ENCODE measurements at places on chromosomes 4 and X.

GRCh38 chr4:38078590-38079421, 118.6 kb downstream of the PTTG2 start:
- DNase-seq: no peak

- DNase-seq: no peak
Observed at GRCh38 chr4:138399081-138399480, 156.9 kb upstream of the SLC7A11 start.

- DNase-seq: no peak
Observed at GRCh38 chr4:91032725-91033445, 905.7 kb downstream of the CCSER1 start.

DNA sequence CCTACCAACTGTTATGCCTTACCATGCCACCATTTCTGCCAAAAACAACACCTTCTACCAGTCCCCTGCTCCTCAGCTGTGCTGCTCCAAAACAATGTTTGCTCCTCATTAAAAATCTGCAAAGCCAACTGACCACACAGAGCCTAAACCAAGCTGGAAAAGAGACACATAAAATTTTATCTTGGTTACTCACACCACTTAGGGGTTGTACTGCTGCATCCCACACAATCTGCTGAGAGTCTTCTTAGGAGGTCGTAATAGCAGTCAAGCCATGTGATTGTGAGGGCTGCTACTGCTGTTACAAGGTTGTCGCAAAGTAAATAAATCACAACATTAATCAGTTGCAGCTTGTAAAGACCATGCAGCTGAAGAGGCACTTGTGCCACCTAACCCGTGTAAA, 607.4 kb upstream of the FAM241A start:
- no peak for DNase-seq

- DNase-seq: no peak
Observed at GRCh38 chr4:163194593-163194992, 27.9 kb upstream of the NAF1 start.

- no peak for DNase-seq
Observed at GRCh38 chrX:150544835-150545770, 23.3 kb upstream of the MTM1 start.

GRCh38 chrX:15344106-15344505, 8.8 kb upstream of the PIGA start:
- no peak for DNase-seq

DNA sequence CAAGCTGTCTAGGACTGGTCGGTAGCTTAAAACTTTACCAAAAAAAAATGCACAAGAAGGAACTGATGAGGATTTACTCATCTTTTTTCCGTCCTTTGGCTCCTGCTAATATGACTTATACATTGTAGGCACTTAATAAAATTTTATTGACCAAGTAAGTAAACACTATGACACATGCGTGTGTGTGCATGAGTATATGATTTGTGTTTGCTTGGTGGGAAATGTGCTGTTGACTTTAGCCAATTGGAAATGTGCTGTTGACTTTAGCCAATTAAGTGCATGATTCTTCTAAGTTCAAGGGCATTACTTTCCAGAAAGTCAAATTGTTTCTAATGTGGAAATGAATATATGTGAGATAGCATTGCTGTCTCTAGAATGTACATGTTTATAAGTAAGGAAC, 78.3 kb downstream of the FIP1L1 start:
- DNase-seq: no peak

- peak; percentile 29 for DNase-seq
Observed at GRCh38 chr4:86358257-86358656, 1.6 kb downstream of the MAPK10 start.

GRCh38 chr4:3494462-3494871, 31.4 kb downstream of the DOK7 start:
- no peak for DNase-seq

DNA sequence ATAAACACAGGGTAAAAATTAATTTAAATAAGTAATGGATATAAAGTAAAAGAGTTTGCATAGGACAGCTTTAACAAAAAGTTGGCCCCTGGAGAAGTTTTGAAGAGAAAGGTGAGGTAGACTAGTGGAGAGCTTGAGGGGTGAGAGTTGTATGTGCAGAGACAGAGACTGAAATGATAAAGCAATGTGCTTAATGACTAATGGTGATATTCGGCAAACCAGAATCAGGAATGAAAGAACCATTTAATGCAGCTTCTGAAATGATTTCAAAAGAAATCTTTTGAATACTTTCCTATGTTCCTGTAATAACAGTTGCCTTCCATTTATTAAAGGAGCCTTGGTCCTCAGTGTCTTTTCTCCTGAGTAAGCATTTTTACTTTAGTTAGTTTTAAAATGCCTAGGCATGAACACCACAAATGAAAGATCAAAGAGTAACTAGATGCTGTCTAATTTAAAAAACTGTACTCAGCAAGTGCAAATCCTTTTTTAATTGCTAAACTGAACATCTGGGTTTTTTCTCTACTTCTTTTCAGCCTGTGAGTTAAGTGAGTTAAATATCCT, 28.5 kb downstream of the CAMK2D start:
- DNase-seq: no peak

DNA sequence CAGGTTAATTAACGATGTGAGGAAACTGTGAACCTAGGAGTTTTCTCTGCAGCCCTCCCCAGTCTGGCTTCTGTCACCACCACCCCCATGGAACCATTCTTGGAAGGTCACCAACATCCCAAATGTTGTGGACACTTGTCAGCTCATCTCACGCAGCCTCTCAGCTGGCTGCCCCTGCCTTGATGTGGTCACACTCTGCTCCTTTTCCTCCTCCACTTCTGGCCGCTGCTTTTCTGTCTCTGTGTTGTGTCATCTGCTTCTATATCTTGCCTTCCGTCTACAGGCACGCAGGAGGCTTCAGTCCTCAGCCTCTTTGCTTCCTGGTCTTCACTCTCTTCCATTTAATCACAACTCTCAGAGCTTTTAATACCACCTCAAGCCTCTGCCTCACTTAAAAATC, 371.5 kb upstream of the SLIT2 start:
- no peak for DNase-seq

GRCh38 chrX:134570509-134570846, 87.8 kb downstream of the PLAC1 start:
- no peak for DNase-seq

GRCh38 chr4:64271601-64272081, 137.6 kb downstream of the TECRL start:
- DNase-seq: peak; percentile 1

GRCh38 chr4:128844931-128845330, 35.4 kb downstream of the JADE1 start:
- no peak for DNase-seq

GRCh38 chrX:76279007-76279406, 106.1 kb downstream of the PBDC1 start:
- DNase-seq: peak; percentile 5

- no peak for DNase-seq
Observed at GRCh38 chrX:104135677-104136076, 21.1 kb downstream of the SLC25A53 start.

DNA sequence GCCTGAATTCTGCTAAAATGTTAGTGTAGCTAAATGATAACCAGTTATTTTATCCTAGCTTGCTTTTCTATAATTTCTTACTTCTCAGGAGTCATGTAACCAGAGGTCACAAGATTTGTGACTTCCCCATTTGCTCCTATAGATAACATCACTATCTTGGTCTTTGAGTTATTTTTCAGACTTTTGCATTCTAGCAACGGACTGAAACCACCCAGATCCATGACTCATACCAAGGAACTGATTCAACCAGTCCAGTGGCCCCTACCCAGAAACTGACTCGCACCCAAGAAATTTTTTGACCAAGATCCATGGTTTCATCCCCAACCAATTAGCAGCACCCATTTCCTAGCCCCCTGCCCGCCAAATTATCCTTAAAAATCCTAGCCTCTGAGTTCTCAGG, 50.0 kb downstream of the IQCM start:
- DNase-seq: no peak

- no peak for DNase-seq
Observed at GRCh38 chrX:97628807-97629596, 745.3 kb downstream of the RPA4 start.

DNA sequence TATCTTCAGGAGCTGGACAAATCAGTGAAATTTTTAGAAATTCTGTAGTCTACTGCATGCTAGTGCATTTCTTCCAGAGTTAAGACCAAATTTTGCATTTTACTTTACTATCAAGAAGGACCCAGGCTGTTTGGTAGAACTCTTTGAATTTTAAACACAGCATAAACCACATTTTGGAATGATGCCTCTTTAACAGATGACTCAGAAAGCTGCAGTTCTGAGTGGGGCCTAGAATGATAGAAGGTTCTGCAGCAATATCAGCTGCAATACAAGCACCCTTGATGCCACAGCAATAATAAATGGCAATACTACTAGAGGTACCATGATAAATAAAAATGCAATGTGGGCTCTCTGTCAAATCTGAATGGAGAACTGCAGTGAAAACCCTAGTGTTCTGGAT, 198.7 kb downstream of the TMA16 start:
- DNase-seq: no peak

GRCh38 chrX:78064152-78064551, 39.9 kb upstream of the PGK1 start:
- DNase-seq: no peak

GRCh38 chrX:3815896-3816664, 102.6 kb upstream of the PRKX start:
- peak; percentile 29 for DNase-seq

DNA sequence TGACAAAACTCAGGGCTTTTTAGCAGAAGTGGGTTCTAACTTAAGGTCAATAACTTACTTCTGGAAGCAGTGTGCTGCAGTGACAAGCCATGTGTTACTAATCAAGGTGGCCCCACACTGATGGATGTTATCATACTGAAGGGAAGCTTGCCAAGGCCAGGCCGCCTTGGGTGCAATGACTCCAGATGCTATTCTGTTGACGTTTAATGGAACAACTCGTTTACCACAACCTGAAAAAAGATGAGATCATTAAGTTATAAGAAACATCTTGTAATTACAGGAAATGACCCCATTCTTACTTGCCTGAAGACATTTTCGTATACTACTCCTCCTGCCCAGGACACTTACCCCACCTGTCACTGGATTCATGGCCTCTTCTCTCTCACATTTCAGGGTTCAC, 38.9 kb upstream of the TMPRSS11D start:
- no peak for DNase-seq

DNA sequence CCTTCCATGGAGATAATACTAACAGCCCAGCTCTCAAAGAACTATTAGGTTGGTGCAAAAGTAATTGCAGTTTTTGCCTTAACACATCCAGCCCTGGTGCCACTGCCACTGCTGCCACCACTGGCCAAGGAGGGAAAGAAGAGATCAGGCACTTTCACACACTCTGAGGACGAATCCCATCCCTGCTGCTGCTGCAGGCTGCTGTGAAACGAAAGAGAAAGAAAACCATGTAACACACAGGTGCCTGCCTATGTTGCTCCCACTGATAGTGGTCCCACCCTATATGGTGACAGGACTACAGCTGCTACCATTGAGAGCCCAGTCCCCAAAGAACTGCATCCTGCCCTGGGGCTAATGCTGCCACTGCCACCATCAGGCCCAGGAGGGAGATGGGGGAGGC, 35.1 kb downstream of the TMLHE start:
- no peak for DNase-seq

DNA sequence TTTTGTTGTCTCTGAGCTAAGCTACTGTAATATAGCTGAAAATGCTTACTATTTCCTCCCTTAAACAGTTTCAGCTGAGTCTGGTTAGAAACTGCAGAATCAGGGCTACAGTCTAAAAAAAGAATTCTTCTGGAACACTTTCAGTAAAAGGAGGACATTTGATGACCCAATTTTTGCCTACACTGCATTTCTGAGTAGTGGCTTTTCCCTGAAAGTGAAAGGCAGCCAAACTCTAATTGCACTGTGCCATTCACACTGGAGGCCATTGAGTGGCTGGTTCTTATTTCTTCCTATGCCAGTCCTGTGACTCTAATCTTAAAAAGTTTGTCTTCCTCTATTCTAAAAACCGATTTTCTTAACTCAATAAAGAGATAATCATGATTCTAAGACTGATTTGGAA, 526.0 kb downstream of the CFAP47 start:
- DNase-seq: no peak

DNA sequence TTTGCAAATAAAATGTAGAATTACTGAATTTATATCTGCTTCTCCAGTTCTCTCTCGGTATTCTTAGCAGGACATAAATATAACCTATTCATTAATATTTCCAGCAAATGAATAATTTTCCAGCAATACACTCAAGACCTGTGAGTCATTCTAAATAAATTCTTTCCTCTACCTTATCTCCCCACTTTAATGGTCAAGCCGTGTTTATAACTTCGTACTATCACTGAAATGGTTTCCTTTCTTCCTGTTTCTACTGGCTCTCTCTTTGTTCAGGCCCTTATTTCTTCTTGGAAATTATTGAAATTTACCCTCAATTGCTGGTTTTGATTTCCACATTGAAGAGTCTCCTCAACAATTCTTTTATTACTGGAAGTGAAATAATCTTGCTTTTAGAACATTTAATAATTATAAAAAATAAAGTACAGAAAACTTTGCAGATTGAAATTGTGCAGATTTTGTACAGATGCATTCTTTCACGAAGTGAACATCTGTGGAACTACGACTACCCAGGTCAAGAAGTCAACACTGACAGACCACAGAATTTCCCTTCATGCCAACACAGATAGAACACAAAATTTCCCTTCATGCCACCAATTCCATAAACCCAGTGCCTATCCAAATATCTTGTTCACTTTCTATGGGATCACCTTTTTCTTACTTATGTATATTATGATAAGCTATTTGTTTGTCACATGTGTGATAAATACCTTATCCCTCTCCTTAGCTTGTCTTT, 205.7 kb downstream of the FAT4 start:
- no peak for DNase-seq

DNA sequence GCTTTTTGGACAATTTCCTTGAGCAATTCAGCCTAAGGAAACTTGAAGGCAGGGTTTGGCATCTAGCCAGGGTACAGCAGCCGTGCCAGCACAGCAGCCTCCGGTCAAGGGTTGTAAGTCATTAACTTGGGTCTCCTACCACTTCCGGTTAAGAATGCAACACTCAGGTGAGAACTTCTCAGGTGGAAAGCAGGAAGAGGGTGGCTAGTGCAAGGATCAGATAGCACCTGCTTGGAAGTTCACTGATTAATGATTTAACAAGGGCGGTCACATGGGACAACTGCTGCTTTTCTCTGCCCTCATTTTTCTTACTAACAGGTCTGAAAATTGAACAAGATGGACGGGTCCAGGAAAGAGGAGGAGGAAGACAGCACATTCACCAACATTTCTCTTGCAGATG, 30.1 kb upstream of the SCOC start:
- DNase-seq: no peak

- DNase-seq: no peak
Observed at GRCh38 chr4:184534511-184535391, 60.4 kb upstream of the IRF2 start.

- no peak for DNase-seq
Observed at GRCh38 chr4:159697322-159698283, 594.7 kb downstream of the RAPGEF2 start.

GRCh38 chrX:9447906-9448305, 17.0 kb upstream of the TBL1X start:
- DNase-seq: no peak

- no peak for DNase-seq
Observed at GRCh38 chr4:54745031-54745770, 87.4 kb downstream of the KIT start.

GRCh38 chr4:176464748-176465147, 145.0 kb downstream of the SPCS3 start:
- DNase-seq: no peak

All from NCI-H2029 (cell line).